ENCODE measurements at places on chromosomes 1 and 21.

GRCh38 chr1:167770127-167770526, 48.3 kb downstream of the MPZL1 start:
- DNase-seq: no peak

- DNase-seq: no peak
These were observed 1232.0 kb downstream of the KCNT2 start for GRCh38 chr1:195376190-195376589.

GRCh38 chr1:192516776-192517297, 58.7 kb upstream of the RGS1 start:
- DNase-seq: peak; percentile 56

DNA sequence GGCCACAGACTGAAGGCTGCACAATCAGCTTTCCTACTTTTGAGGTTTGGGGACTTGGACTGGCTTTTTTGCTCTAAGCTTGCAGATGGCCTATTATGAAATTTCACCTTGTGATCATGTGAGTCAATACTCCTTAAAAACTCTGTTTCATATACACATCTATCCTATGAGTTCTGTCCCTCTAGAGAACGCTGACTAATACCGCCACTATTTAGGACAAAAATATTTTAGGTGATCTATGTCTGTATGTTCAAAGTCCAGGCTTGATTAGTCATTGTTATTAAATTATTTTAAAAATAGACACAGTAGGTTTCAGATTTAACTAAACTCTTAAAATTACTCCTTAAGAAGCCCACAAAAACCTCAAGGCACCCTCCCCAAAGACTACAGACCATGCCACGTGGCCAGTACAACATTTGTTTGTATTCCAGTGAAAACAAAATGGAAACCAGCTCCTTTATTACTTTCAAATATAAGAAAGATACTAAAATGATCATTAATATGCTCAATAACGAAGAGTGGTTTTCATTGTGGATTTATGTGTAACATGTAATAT, 63.1 kb downstream of the TMPRSS15 start:
- no peak for DNase-seq

DNA sequence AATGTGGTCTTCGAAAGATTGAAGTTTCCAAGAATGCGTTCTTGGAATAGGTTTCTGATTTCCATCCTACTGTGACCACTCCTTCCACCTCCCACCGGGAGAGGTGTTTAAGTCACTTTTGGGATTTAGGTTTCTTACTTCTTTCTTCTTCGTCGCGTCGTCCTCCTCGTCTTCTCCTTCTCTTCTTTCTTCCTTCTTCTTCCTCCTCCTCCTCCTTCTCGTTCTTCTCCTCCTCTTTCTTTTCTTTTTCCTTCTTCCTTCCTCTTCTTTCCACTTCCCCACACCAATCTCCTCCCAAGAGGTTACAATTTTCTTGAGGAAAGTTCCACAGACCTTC, 2.1 kb downstream of the CACHD1 start:
- DNase-seq: no peak

DNA sequence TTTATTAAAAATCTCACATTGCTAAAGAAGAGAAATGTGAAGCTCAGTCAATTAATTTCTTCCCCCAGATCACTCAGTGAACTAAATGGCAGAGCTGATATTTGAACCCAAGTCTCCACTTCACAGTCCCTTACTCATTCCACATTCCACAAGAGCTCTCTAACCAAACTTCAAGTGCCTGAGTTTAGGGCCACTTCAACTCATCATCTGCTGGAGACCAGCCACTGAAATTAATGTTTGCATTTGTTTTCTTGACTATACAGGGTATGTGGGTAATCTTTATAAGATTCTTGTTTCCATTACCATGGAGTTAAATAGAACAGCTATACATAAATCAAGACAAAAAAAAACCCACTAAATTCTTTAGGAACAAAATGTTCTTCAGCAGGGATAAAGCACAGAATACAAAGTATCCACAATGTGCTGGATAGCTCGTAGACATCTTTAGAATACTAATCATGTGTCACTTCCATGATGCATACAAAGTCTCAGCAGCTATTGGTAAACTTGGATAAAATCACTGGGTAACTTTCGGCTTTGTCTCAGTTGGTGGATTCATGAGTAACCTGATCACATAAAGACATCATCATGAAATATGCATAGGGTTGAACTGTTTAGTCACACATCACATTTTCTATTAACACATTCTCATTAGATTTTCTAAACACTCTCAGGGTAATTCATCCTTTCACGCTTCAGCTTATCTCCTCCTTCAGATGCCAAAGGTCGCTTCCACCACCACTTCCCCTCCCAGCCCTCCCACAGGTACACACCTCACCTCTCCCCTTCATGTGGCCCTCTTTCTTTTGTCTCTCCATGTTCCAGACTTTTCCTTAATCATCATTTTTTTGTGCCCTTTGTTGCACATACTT, 89.8 kb downstream of the LRRC53 start:
- no peak for DNase-seq

DNA sequence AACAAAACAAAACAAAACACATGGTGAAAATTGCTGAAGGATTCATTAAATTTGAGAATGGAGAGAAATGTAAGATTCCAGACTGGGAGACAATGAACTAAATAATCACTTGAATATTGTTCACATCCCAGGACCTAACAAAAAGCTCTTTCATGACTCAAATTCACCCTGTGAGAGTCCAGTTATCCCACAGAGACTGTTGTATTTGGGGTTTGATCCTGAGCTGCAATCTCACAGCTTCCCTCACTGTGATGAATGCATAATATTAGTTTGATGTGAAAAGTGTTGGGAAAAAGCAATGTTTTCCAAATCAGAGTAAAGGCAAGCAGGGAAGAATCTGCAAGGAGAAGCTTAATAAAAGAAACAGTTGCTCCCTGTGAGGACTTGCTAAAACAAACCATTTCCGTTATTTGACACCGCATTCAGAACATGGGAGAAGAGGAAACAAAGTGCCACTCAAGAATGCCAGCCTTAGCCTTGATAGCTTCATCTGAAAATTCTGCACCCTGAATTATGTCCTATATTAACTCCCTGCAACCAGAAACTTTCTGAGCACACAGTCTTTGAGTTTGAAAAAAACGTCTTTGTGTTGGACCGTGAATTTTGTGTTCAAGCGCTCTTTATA, 208.8 kb downstream of the DAB1 start:
- DNase-seq: no peak

DNA sequence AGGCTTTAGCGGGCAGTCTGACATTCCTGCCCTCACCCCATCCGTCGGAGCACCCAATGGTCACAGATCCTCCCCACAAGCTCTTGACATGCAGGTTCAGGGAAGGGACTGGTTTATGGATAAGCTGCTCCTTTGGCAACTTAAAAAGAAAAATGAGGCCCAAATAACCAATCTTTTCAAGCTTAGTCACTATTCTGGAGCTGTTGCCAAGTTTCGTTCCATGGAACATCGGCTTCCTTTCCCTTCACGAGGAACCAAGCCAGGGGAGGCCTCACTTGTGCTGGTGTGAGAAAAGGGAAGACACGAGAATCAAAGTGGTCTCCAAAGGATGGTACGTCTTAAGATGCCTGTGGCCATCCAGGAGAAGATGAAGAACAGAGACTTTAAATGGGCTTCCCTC, 46.1 kb upstream of the LPAR3 start:
- no peak for DNase-seq

DNA sequence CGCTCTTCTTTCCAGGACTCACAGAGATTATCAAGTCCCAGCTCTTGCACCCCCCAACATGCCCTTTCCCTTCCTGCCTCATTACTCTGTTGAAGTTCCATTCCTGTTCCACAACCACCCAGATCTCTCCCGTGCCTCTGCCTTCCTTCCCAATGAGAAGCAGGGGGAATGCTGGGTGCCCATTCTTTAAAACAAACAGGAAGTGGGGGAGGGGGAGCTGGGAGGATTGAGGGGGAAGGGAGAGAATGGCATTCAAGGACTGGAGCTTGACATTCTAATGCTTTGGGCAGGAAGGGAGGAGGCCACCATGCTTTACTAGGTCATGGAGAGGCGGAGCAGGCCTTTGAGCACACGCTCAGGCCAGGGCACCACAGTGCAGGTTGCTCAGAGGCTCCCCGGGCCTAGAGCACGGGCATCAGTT, 150.3 kb upstream of the IRF2BP2 start:
- DNase-seq: no peak

GRCh38 chr1:228356897-228357680, 49.5 kb downstream of the TRIM11 start:
- DNase-seq: no peak

DNA sequence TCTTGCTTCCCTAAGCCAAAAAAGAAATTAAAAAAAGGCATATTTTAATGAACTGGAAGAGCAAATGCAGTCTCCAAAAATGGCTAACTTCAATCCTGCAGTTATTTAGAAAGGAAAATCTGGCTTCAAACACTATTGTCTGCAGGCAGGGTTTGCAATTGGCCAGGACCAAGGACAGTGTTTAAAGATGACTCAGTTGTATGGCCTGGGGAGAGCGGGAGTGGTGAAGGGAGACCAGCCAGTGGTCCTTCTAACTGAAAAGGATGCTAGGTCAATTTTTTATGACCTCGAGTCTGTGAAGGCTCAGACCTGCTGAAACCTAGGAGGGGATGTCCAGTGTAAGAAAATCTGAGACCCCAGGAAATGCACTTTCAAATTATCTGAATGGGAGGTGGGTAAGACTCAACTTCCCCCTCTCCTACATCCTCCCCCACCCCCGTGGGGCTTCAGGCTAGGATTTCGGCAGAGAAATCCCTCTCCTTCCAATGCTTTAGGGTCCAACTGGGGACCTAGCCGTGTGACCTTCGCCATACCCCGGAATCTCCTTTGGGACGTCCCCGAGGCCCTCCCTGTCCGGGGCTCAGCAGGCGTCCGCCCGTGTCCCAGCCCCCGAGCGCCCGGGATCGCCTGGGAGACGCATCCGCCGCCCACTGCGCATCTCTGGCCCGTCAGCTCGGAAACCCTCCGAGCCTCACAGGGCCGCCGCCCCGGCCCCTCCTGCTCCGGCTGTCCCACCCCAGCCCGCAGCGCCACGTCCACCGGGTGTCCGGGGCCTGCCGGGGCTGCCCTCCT, 602 bp upstream of the RIMKLA start:
- no peak for DNase-seq

- DNase-seq: no peak
These were observed 26.6 kb upstream of the RD3 start for GRCh38 chr1:211518330-211519289.

All from stimulated activated CD4-positive, alpha-beta T cell treated with anti-CD3 and anti-CD28 coated beads, TNF-alpha, amount 100 ng/mL, for 24 hours (primary cell).